ENCODE measurements at places on chromosomes 5 and 9.

DNA sequence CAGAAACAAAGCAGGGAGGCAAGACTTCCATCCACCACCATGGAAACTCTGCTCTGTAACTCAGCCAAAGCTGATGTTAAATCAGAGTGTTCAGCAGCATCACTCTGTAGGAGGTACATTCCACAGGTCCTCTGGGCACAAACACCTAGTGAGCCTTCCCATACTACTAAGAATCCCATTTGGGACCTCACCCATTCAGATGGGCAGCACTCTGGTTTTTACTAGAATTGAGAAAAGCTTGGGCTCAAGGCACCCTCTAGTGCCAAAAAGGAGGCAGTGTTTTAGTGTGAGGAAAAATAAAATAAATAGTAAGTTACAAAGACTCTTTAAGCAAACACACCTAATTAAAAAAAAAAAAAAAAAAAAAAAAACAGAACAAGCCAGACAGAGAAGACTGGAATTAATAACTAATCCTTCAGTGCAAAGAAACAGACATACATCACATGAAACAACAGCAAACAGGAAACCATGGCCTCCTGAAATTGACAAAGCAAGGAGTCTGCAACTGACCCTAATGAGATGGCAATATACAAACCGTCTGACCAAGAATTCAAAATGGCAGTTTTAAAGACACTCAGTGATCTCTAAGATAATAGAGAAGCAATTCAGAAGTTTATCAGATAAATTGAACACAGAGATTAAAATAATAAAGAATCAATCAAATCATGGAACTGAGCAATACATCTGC, 159.5 kb downstream of the GNA14 start:
- DNase-seq: no peak

- DNase-seq: no peak
These were observed 58.3 kb downstream of the JAK2 start for GRCh38 chr9:5043381-5043780.

DNA sequence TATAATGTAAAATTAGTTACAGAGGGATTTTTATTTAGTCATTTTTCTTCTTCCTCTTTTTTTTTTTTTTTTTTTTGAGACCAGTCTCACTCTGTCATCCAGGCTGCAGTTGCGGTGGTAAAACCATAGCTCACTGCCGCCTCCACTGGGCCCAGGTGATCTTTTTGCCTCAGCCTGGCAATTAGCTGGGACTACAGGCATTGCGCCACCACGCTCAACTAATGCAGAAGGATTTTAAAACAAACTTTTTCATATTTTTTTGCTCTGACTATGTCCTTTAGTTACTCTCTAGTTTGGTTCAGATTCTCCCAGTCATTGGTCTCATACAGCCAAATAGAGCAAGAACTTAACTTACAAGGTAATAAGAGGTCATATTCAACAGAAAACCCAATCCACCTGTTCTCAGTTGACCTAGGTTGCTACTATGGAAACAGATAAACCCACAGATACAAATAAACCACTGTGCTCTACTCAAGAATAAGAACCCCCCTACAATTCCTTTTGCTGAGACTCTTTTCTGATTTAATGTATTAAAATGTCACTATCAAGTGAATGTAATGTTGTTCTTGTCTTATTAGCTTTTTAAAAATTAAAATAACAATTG, 50.1 kb upstream of the TTC39B start:
- DNase-seq: no peak

DNA sequence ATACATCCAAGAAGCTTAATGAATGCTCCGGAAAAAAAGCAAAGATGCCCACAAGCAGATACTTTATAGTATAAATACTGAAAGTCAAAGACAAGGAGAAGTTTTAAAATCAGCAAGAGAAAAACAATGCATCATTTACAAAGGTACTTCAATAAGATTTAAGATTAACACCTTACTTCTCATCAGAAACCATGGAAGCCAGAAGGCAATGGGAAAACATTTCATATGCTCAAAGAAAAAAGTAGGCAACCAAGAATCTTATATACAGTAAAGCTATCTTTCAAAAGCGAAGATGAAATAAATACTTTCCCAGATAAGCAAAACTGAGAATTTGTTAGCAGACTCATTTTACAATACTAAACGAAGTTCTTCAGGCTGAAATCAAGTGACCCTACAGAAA, 51.1 kb downstream of the ABHD17B start:
- DNase-seq: no peak

- no peak for DNase-seq
These were observed 33.5 kb upstream of the TMEM252 start for GRCh38 chr9:68574150-68574549.

- DNase-seq: no peak
These were observed 437 bp upstream of the TRIM41 start for GRCh38 chr5:181222630-181223057.

DNA sequence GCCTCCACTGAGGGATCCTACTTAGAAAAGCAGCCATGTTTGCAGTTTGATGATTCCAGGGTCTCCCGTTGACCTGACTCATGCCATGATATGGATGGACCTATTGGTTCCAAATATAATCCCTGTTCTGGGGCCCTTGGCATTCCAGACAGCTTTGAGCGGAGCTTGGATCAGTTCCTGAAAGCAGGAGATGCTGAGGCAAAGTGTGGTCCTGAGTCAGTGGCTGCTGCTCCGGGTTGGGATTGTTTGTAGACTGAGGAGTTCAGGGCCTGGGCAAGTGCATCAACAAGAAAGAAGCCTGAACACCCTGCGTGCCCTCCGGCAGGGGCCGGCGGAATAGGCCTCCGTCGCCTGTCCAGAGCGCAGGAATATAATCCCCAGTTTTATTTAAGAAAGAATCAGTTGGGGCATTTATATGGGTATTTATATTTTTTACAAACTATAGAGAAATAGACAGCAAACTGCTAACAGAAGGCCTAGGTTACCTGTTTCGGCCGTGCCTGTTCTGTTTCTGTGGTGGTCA, 50.6 kb downstream of the LRSAM1 start:
- no peak for DNase-seq

- DNase-seq: no peak
These were observed 7.4 kb downstream of the NFIL3 start for GRCh38 chr9:91416096-91416712.

- no peak for DNase-seq
These were observed 571 bp upstream of the S1PR3 start for GRCh38 chr9:88990729-88991065.

DNA sequence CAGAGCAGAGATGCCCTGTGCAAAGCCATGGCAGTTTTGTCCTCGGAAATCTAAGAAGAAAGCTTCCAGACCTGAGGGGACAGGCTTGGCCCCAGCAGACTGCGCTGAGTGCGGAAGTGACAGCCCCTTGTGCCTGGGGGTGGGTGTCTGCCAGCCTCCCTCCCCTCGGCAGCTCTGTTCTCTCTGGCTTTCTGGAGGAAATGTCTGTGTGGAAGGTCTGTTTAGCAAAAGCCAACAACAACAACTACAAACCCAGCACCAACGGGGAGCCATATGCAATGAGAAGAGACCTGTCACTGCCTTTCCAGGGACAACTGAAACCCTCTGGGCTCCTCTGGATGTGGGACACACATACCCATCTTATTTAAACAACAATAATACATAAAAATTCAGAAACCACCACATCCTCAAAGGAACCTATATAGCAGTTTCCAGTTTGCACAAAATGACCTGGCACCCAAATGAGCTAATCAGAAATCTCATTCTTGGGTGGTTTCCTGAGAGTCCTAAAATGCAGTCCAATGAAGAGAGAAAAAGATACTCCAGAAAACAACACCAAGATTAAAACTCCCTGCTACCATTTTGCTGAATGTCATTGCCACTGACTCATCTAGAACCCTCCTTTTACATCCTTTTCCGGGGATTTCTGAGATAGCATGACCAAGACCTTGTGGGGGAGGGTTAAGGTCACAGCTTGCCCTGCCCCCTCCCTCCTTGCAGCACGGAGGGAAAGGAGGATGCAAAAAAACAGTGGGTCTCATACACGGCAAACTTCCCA, 97.7 kb downstream of the AK8 start:
- no peak for DNase-seq

DNA sequence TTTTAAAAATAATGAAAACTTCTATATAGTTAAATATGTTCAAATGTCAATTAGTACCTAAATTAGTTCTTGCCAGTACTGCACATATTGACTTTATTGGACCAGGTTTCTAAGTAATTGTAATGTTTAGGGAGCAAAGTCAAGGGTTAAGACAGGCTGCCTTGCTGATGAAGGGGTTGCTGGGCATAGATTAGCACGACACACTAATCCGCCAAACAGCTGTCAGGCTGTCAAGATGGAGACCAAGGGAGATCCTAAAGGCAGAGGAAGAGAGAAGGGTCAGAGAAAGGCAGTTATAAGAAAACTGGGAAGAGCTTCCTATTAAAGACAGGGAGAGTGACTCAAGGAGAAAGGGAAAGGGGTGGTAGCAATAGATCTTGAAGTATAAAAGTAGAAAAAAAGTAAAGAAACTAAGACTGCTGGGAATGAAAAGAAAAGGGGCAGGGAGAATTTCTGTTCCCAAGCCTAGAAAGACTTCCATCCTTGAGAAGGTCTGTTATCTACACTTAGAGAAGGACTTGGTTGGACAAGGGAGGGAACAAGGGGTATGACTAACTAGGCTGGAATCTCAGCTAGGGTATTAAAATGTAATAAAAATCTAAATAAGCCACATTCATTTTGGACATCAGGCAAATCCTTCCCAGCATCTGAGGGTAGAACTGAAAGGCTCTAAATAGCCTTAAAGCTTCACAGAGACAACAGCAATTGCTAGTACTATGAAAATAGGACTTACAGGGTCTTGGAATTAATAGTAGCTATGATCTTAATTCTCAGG, 188.7 kb downstream of the FBXL17 start:
- peak; percentile 42 for DNase-seq

- no peak for DNase-seq
These were observed 31.9 kb upstream of the PCSK5 start for GRCh38 chr9:75858497-75859092.

DNA sequence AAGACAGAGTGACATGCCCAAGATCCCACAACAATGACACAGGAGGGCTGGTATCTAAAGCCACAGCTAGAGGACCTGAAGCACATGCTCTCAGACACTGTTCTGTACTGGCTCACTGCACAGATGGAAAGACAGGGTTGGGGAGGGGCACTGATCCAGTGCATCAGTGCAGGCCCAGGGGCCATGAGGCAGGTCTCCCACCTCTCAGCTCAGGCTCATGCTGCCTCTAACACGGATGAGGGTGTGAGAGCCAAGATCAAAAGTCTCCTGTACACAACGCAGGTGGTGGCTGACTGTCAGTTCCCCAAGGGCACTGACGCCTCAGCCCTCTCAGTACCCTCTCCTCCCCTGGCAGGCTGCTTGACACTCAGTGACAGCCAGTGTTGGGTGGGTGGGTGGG, 10.9 kb downstream of the RAPGEF1 start:
- no peak for DNase-seq

DNA sequence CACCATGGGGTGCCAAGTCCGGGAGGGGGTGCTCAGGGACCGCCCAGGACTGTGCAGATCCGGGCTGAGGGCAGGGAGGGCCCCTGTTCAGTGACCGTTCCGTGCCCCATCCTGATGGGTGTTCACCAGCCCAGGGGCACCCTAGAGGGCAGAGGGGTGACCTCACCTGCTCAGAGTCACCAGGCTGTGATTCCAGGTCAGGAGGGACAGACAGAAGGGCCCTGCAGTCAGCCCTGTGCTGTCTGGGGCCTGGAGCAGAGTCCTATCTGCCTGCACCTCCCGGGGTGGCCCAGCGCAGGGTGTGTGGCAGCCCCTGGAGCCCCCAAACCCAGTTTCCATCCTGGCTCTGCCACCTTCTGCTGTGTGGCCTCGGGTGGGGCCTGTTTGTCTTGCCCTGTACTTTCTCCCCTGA, 241.9 kb downstream of the PBX3 start:
- DNase-seq: no peak

- DNase-seq: no peak
These were observed 20.5 kb downstream of the RAPGEF1 start for GRCh38 chr9:131719262-131719908.

DNA sequence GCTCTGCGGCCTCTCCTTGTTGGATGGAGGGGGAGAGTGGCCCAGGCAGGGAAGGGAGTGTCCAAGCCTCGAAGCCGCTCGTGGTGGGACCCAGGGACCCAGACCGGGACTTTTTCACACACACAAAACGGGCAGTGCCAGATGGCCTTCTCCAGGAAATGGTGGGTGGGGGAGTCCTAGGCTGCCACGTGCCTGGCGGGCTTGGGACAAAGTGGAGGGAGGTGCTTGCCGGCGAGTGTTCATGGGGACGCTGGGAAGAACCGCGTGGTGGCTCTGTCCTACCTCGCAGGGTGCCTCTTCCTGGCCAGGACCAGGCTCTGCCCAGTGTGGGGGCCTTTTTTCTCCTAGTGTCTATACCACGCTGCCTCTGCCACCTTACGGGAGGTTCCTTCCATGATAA, 155.0 kb upstream of the COL5A1 start:
- no peak for DNase-seq

- no peak for DNase-seq
These were observed 102.2 kb downstream of the KLF4 start for GRCh38 chr9:107387409-107387808.

GRCh38 chr5:43540746-43541145, 16.1 kb downstream of the PAIP1 start:
- no peak for DNase-seq

GRCh38 chr5:55533521-55534435, 986 bp downstream of the PLPP1 start:
- no peak for DNase-seq

DNA sequence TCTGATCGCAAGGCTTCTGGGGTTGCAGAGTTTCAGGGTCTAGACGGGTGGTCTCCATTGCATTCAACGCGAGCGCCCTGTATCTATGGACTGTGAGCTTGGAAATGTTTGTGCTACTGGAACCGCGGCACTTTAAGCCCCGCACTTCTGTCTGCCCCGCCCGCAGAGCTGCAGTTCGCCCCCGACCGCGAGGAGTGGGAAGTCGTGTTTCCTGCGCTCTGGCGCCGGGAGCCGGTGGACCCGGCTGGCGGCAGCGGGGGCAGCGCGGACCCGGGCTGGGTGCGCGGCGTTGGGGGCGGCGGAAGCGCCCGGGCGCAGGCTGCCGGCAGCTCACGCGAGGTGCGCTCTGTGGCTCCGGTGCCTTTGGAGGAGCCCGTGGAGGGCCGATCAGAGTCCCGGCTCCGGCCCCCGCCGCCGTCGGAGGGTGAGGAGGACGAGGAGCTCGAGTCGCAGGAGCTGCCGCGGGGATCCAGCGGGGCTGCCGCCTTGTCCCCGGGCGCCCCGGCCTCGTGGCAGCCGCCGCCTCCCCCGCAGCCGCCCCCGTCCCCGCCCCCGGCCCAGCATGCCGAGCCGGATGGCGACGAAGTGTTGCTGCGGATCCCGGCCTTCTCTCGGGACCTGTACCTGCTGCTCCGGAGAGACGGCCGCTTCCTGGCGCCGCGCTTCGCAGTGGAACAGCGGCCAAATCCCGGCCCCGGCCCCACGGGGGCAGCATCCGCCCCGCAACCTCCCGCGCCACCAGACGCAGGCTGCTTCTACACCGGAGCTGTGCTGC, 1.0 kb downstream of the ADAMTS19 start:
- no peak for DNase-seq

GRCh38 chr5:115542086-115542485, 2.5 kb downstream of the FEM1C start:
- DNase-seq: no peak

- DNase-seq: no peak
These were observed 32.7 kb downstream of the GAPT start for GRCh38 chr5:58523956-58524355.
